B cell (primary cell): ENCODE measurements at places on chromosomes 5 and 9. TPM values are rescaled to one million over a fixed set of nuclear protein-coding genes. Genes with fewer than 3 reads are reported as not detected.

DNA sequence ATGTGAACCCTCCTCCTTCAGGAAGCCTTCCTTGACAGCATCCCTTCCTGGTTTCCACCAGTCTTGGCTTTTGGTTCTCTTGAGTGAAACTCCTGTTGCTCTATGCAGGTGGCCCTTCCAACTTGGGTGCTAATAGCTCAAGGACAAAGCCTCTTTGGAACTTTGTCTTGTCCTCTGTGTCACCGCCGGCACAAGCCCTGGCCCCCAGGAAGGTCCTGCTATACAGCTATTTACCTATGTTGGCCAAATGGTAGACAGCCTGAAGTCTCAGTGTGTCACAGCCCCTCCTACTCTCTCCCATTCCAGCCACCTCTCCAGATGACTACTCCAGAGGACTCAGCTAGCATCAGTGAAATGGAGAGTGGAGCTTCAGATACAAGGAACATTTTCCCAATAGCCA lies 94.7 kb upstream of the ZNF618 start:
- no peak overlapping the region for H3K4me3 ChIP-seq
- H3K27me3 ChIP-seq, result no peaks in the 10 kb centered on the region
- no peaks in the 10 kb centered on the region for H3K4me1 ChIP-seq
- H3K36me3 ChIP-seq, result no peaks in the 10 kb centered on the region

- no peaks in the 10 kb centered on the region for H3K4me1 ChIP-seq
- no peak for DNase-seq
- no peaks in the 10 kb centered on the region for H3K36me3 ChIP-seq
- H3K27ac ChIP-seq, result no peak overlapping the region
Observed at GRCh38 chr9:73116031-73116430, 35.6 kb upstream of the ANXA1 start.

DNA sequence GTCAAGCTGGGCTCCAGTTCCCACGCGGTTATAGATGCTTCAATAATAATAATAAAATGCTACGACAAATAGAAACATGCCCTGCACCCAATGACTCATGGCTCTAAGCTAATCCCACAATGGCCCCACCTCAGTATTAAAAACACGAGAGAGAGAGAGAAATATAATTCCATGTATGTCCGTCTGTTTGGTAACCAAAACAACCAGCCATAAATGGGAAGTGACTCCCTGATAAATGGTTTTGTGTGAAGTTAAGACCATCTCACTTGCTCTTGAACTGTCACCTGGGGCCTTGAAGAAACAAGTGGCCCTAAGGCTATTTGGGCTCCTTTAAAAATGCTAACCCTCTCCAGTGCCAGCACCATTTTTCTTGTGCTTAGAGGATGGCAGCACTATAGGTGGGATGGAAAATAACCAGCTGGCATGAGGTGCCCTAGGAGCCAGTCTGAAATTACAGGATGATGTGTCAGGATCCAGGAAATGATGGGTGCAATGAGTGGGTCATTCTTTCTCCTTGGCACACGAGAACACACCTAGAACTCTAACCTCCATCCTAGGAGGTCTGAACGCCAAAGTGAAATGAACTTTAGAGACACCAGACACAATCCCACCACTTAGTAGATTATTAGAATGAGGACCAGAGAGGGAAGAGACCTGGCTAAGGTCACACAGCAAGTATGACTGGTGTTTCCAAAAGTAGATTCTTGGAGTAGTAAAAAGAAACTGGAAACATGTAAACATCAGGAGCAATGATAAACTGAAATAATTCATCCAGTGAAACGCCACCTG lies 35.7 kb upstream of the ADRB2 start:
- no peaks in the 10 kb centered on the region for H3K27me3 ChIP-seq
- no peak overlapping the region for H3K4me3 ChIP-seq
- H3K36me3 ChIP-seq, result no peaks in the 10 kb centered on the region
- no peak for DNase-seq

GRCh38 chr9:34378376-34379060 lies 1.8 kb upstream of the MYORG start:
- no peak overlapping the region for H3K27ac ChIP-seq
- peaks cover 7% of the 10 kb centered on the region for H3K27me3 ChIP-seq
- no peak overlapping the region for H3K4me3 ChIP-seq
- no peak for DNase-seq
- H3K4me1 ChIP-seq, result peaks cover 43% of the 10 kb centered on the region
- H3K36me3 ChIP-seq, result no peaks in the 10 kb centered on the region

GRCh38 chr5:61352612-61353156 lies 20.6 kb downstream of the ZSWIM6 start:
- H3K36me3 ChIP-seq, result no peaks in the 10 kb centered on the region
- DNase-seq, result no peak
- peaks cover 6% of the 10 kb centered on the region for H3K4me1 ChIP-seq
- H3K27ac ChIP-seq, result no peak overlapping the region
- H3K27me3 ChIP-seq, result no peaks in the 10 kb centered on the region

- H3K27me3 ChIP-seq, result no peaks in the 10 kb centered on the region
- no peaks in the 10 kb centered on the region for H3K4me1 ChIP-seq
- H3K27ac ChIP-seq, result no peak overlapping the region
Observed at GRCh38 chr9:125356032-125356431, 94.4 kb downstream of the GAPVD1 start.

- no peak for DNase-seq
- no peak overlapping the region for H3K27ac ChIP-seq
- no peaks in the 10 kb centered on the region for H3K36me3 ChIP-seq
- H3K4me1 ChIP-seq, result no peaks in the 10 kb centered on the region
- no peak overlapping the region for H3K4me3 ChIP-seq
- H3K27me3 ChIP-seq, result no peaks in the 10 kb centered on the region
Observed at GRCh38 chr5:102324714-102325113, 28.6 kb upstream of the SLCO4C1 start.

- no peak overlapping the region for H3K27ac ChIP-seq
- H3K4me3 ChIP-seq, result no peak overlapping the region
- DNase-seq, result no peak
- no peaks in the 10 kb centered on the region for H3K27me3 ChIP-seq
- H3K4me1 ChIP-seq, result no peaks in the 10 kb centered on the region
- H3K36me3 ChIP-seq, result no peaks in the 10 kb centered on the region
Observed at GRCh38 chr5:53001541-53001940, 12.4 kb downstream of the ITGA2 start.

- no peak for DNase-seq
- no peak overlapping the region for H3K4me3 ChIP-seq
- no peaks in the 10 kb centered on the region for H3K4me1 ChIP-seq
- H3K27me3 ChIP-seq, result no peaks in the 10 kb centered on the region
- no peak overlapping the region for H3K27ac ChIP-seq
- no peaks in the 10 kb centered on the region for H3K36me3 ChIP-seq
Observed at GRCh38 chr9:123432331-123433236, 76.6 kb downstream of the CRB2 start.

DNA sequence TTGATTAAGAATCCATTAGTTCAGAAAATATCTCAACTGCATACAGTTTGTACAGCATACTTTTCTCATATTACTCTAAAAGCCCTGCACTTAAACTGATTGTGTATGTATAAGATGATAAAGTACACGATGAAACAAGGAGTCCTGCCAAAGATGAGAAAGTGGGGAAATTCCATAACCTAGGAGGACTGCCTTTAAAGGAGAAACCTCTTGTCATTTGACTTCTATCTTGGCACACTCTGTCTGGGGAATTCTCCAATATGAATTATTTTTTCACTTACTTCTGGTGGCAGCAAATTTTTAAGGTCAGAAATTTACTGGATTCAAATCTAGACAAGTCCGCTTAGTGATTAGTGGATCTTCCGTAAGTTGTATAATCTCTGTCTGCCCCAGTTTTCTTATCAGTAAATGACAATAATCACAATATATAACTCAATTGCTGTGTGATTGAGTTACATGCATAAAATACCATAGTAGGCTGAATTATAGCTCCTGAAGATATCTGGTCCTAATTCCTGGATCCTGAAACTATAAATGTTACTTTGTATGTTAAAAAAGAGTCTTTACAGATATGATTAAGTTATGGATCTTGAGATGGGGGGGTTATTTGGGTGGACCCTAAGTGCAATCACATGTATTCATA lies 17.0 kb upstream of the ISOC1 start:
- DNase-seq, result no peak
- no peak overlapping the region for H3K4me3 ChIP-seq
- H3K27ac ChIP-seq, result no peak overlapping the region
- no peaks in the 10 kb centered on the region for H3K4me1 ChIP-seq
- no peaks in the 10 kb centered on the region for H3K27me3 ChIP-seq
- H3K36me3 ChIP-seq, result no peaks in the 10 kb centered on the region

PAEP gene
- not detected in 2 replicates for total RNA-seq

DNA sequence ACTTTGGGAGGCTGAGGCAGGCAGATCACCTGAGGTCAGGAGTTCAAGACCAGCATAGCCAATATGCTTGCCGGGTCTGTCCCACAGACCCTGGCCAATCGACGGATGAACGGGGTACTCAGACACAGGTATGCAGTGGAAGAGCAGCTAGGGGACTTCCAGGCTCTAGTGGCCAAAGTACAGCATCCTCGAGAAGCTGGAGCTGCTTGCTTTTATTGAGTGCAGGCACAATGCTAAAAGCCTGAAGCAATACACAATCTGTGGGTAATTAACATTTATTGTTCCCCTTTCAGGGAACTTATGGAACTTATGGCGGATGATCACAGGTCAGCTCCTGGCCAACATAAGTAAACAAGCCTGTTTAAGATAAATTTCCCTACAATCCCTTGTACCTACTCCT lies 32.8 kb upstream of the SEMA4D start:
- no peak overlapping the region for H3K27ac ChIP-seq
- no peaks in the 10 kb centered on the region for H3K27me3 ChIP-seq
- no peaks in the 10 kb centered on the region for H3K36me3 ChIP-seq
- peaks cover 18% of the 10 kb centered on the region for H3K4me1 ChIP-seq

PCDHGB3 gene
- 2.8 and 3.8 TPM in 2 replicates for total RNA-seq

- H3K27ac ChIP-seq, result no peak overlapping the region
- H3K27me3 ChIP-seq, result no peaks in the 10 kb centered on the region
- no peaks in the 10 kb centered on the region for H3K36me3 ChIP-seq
- H3K4me3 ChIP-seq, result no peak overlapping the region
- DNase-seq, result no peak
- no peaks in the 10 kb centered on the region for H3K4me1 ChIP-seq
Observed at GRCh38 chr9:11338130-11338529, 725.3 kb upstream of the PTPRD start.

SARDH gene
- total RNA-seq, result 0.07 and 0.32 TPM in 2 replicates

IL9 gene
- not detected in 2 replicates for total RNA-seq

DNA sequence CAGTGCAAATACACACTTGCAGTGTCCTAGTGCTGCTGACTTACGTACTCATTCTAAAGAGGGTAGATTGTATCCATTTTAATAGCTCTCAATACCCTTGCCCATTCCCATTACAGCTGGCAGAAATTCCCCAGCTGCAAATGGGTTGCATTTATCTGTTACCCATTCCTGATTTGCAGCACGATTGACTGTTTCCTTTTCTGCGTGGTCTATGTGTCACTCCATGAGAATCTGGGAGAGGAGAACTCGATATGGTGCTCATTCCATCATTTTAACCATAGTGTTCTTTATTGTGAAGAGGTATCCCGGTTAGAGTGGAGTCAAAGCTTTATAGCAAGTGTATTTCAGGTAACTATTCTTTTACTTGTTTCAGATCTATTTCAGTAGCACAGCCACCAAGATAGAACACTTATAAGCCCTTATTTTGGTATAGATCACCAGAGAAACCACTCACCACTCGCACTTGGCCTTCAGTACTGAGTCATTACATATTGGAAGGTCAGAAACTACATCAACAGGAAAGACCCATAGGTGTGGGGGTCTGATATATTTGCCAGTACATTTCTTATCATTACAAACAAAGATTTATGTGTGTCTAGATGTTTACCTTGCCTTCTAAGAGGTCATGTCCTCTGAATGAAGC lies 139.5 kb downstream of the MUSK start:
- DNase-seq, result no peak
- H3K27me3 ChIP-seq, result no peaks in the 10 kb centered on the region
- H3K4me1 ChIP-seq, result no peaks in the 10 kb centered on the region
- H3K4me3 ChIP-seq, result no peak overlapping the region

GRCh38 chr9:103361906-103362305 lies 366.8 kb downstream of the CYLC2 start:
- no peaks in the 10 kb centered on the region for H3K36me3 ChIP-seq
- no peak overlapping the region for H3K27ac ChIP-seq
- H3K27me3 ChIP-seq, result no peaks in the 10 kb centered on the region
- H3K4me3 ChIP-seq, result no peak overlapping the region
- H3K4me1 ChIP-seq, result no peaks in the 10 kb centered on the region
- no peak for DNase-seq

DNA sequence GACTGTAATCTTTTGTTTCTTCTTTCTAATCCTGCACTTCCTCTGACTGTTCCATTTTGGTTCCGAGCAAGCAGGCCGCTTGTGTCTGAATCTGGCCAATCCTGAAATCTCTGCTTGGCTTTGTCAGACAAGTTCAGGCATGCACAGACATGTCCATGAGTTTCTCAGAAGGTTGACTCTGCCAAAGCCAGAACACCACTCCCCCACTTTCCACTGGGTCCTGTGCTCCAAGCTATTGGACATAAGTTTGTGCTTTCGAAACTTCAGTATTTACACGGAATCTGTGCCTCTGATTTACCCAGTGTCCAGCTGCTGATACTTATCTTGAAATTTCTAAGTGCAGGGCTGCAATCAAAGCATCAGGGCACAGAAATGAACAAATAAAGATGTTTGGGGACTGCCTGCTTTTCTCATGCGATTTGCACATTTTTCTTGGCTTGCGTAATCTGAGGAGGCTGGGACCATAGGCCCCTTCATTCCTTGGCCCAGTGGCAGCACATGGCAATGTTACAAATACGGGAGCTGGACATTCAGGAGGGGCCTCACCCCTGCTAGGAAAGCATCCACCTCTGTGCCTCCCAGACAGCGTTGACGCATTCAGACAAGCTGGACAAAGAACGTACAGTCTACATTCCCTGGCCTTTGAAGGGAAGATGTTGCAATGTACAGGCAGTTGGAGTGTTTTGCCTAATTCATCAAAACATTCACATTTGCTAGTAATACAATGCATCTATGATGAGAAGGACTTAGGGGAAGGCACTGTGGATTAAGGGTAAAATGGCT lies 209.2 kb upstream of the PAPPA start:
- no peak for DNase-seq
- H3K4me1 ChIP-seq, result no peaks in the 10 kb centered on the region
- no peak overlapping the region for H3K4me3 ChIP-seq
- H3K27ac ChIP-seq, result no peak overlapping the region

GRCh38 chr9:86633945-86634344 lies 279.7 kb upstream of the TUT7 start:
- H3K36me3 ChIP-seq, result no peaks in the 10 kb centered on the region
- H3K27me3 ChIP-seq, result no peaks in the 10 kb centered on the region
- no peak overlapping the region for H3K4me3 ChIP-seq
- no peaks in the 10 kb centered on the region for H3K4me1 ChIP-seq

DNA sequence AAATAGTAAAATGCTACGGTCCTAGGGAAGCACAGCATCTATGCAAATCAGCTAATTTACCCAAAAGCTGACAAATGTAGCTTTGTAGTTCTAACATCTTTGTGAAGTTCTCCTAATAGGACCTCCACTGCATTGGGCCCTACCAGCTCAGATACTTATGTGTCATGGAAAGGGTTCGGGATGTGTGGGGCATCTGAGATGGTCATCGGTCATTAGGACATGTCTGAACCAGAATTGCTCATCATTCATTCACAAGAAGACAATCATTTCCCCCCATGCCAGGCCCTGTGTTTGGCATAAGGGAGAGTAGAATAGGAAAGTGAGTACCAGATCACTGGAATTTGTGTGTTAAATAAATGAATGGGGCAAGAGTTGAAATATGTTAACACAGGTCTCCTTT lies 35.7 kb downstream of the PWWP2A start:
- H3K4me1 ChIP-seq, result no peaks in the 10 kb centered on the region
- H3K27me3 ChIP-seq, result no peaks in the 10 kb centered on the region
- H3K27ac ChIP-seq, result no peak overlapping the region
- H3K4me3 ChIP-seq, result no peak overlapping the region
- H3K36me3 ChIP-seq, result no peaks in the 10 kb centered on the region

- H3K4me1 ChIP-seq, result no peaks in the 10 kb centered on the region
- no peak for DNase-seq
- H3K27me3 ChIP-seq, result no peaks in the 10 kb centered on the region
- no peak overlapping the region for H3K27ac ChIP-seq
- H3K36me3 ChIP-seq, result no peaks in the 10 kb centered on the region
Observed at GRCh38 chr5:58153255-58153654, 306.6 kb downstream of the PLK2 start.

NPR3 gene
- not detected in 2 replicates for total RNA-seq
